ENCODE measurements at places on chromosomes 6 and 20.

DNA sequence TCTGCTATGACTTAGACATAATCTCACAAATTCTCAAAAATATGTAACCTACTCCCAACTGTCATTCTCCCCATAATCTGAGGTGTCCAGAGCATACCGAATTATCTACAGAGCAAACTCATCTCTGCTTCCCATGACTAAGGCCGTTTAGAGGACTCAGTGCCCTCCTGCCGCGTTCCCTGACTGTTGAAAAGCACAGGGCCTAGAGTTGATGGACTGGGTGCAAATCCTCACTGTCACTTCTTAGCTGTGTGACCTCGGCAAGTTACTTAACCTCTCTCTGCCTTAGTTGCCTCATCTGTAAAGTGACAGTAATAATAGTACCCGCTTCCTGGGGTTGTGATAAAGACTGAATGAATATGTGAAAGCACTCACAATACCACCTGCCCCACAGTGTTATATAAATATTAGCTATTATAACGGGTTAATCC, 4.7 kb upstream of the TUBB2A start:
- no peak for DNase-seq

DNA sequence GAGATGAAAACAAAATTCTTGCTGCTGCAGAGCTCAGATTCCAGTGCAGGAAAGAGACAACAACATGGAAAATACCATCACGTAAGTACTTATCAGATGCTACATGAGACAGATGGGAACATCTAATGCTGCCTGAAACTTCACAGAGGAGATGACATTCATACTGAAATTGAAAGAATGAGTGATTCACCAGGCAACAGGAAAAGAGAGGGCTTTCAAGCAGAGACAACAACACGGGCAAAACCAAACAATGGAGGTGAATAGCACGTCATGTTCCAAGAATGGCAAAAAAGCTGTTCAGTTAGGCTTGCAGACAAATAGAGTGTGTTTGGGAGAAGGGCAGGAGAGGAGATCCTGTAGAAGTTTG, 39.3 kb downstream of the GTF2H5 start:
- DNase-seq, result no peak

- no peak for DNase-seq
Observed at GRCh38 chr20:48807586-48808381, 20.0 kb downstream of the PREX1 start.

DNA sequence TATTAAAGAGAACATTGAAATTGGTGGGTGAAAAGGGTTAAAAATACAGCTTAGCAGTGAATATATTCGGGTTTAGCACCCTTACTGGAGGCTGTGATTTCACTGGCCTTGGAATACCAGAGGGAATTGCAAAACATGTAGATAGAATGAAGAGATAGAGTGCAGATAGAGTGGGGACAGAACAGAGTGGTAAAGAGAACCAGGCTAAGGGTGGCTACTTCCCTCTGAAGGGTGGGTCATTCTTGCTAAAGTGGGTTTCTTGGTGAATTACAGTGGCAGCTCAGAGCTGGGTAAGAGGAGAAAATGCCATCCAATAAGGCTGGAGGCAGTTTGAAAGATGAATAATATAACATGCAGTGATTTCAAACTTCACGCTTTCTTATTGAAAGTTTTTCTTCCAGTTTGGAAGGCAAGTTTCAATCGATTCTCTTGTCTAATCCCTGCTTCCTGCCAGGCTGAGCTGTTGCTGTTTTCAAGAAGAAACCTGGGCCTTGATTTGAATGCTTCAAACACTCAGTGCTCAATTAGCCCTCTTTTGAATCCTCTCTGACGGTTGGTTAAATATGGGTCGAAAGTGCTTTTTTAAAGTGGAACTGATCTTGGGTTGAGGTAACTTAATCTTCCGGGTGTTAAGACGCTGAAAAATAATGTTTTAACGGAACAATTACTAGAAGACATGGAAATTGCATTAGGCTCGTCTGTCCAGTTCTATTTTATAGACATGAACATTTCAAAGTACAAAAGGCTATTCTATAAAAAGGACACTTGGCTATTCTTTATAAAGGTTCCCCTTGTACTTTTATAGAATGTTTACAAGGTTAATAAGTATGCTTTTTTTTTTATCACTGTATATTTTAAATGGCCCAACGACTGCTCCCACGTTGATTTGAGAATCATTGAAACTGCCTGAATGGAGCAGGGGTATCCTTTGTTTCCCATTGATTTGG, 203.3 kb downstream of the BCAS1 start:
- no peak for DNase-seq

DNA sequence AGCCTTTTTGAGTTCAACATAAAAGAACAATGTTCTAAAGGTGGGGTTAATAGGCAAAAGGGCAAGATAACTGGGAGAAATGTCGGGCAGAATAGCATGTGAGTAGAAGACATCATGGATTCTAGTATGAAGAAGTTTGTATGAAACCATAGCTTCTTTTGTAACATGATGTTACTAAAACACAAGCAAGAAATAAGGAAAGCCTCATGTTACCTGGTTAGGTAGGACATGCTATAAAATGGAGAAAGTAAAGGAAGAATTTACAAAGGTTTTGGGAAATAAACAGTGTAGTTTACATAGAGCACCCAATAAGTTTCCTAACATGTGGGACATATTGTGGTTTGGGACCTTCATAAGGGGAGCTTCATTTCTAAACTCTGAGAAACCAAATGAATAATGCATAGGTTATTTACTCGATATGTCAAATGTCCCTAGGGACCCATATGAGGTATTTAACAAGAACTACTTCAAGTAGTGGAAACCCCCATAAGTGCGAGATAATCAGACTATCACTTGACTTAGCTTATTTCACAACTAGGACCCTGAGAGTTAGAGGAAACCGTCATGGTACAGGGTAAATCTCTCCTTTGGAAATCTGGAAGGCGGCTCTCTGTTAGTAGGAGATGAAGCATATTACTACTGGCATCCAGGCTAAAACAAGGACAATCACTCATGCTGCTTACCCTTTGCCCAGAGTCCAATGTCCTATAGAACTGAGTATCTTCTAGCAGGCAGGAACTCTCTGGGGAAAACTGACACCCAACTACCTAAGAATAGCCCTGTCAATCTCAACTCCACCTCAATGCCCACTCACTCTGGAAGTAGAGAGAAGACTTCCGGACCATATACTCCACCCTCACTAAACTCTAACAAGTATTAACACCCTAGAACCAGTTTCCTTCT, 57.5 kb downstream of the ILRUN start:
- DNase-seq, result no peak

- no peak for DNase-seq
Observed at GRCh38 chr6:158058171-158058651, 76.5 kb downstream of the SYNJ2 start.

DNA sequence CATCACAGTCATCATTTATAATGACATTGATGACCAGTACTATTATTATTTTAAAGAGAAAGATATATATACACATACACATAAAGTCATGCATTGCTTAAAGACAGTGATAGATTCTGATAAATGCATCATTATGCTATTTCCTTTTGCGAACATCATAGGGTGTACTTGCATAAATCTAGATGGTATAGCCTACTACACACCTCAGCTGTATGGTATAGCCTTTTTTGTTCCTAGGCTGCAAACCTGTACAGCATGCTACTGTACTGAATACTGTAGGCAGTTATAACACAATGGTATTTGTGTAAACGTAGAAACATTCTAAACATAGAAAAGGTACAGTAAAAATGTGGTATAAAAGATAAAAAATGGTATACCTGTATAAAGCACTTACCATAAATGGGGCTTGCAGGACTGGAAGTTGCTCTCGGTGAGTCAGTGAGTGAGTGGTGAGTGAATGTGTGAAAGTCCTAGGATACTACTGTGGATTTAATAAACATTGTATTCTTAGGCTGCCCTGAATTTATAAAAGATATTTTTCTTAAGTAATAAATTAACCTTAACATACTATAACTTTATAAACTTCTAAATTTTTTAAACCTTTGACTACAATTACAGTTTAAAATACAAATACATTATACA, 23.9 kb downstream of the QKI start:
- DNase-seq, result no peak

All from stimulated activated CD8-positive, alpha-beta memory T cell treated with anti-CD3 and anti-CD28 coated beads, Interleukin-15, amount 100 ng/mL, for 4 hours (primary cell).